CD4-positive, alpha-beta T cell treated with Interleukin-6 for 4 hours (primary cell): ENCODE measurements at places on chromosomes 12 and 14.

GRCh38 chr12:53991077-53991460 is 6.1 kb downstream of the HOXC10 start:
- DNase-seq, result no peak

- no peak for DNase-seq
Observed at GRCh38 chr12:3436461-3437065, 54.4 kb upstream of the PRMT8 start.

GRCh38 chr12:6335451-6336078 is 6.3 kb downstream of the TNFRSF1A start:
- peak; percentile 93 for DNase-seq

DNA sequence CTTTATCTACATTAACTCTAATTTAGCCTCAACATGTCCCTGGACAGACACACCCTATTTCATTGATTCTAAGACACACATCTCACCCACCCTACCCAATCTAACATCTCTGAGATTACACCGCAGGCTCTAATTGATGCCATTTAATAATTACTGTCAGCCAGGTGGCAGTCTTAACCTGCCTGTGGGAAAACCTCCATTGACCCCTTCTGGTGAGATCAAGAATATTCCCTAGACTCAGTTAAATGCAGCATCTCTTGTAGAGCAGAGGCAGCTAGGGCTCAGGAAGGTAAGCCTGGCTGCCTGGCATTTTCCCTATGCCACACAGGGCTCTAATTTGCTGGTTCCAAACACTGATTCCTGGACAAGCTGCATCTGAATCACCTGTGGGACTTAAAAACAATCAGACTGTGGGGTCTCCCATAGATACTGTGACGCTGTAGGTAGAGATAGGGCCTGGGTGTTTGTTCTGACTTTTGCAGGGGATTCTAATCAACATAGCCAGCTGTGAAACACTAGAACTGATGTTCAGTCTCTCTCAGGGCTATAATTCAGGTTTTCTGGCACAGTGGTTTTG is 14.3 kb downstream of the MCRS1 start:
- peak; percentile 39 for DNase-seq

GRCh38 chr12:44537354-44537753 is 338.8 kb downstream of the NELL2 start:
- no peak for DNase-seq

- no peak for DNase-seq
Observed at GRCh38 chr14:96071561-96071960, 32.4 kb downstream of the C14orf132 start.

DNA sequence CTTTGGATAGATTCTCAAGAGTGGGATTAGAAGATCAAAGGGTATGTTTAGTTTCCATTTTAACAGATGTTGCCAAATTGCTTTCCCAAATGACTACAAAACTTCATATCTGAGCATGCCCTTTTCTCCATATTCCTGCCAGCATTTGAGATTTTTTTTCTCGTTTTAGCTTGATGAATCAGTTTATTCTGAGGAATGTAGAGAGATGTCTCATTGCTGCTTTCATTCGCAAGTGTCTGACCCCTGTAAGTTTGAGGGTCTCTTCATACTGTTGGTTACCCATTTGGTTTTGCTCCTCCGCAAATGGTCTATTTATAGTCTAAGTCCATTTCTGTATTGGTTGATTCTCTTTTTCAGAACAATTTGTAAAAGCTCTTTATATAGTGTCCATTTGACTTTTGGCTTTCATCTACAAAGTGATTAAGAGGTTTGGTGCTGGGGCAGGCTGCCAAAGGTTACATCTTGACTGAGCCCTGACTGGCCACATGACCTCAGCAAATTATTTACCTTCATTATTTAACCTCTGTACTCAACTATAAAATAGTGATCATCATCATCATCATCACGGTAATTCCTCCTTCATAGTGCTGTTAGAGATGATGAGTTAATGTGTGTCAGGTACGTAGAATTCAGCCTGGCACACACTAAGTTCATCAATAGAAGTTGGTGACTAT is 33.6 kb downstream of the HCAR2 start:
- no peak for DNase-seq

DNA sequence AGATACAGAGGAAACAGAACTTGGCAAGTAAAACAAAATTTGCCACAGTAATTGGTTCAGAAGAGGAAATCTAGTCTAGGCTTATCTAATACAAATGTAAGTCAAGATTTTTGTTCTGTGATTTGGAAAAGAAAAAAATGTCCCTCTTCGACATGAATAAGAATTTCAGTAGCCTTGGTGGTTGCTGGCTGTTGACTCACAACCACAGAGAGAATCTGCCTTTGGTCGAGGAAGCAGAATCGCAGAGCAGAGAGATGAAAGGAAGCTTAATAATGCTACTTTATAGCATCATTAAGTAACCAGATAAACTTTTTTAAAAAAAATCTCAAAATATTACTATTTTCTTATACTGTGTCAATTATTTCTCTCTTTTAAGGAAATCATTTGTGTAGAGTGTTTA is 1096.6 kb downstream of the FLRT2 start:
- DNase-seq, result no peak
